ENCODE measurements at places on chromosomes 1 and 21.

DNA sequence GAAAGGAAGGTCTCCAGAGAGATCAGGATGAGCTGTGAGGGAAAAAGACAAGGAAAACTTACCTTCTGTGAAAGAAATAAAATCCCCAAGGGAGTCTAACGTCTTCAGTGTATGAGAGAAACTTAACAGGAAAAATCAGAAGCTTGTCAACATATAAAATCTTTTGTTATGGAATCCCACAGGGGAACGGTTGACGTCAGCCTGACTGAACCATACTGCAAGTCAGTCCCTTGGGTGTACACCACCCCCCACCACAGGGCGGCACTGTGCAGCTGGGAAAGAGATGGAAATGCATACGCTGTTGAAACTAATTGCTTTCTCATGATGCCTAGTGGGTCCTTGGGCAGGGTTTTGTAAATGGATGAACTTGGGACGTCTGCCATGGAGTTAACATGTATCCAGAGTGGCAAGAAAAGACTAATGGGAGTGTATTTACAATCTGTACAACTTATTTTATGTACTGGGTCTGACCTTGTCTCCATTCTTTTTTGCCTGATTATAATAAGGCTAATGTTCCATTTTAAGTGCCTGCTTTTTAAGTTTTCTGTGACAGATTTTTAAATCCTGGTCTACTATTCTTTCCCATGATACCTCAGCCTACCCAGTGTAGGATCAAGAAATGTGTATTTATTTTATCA is 22.7 kb downstream of the UTP25 start:
- no peak for DNase-seq

DNA sequence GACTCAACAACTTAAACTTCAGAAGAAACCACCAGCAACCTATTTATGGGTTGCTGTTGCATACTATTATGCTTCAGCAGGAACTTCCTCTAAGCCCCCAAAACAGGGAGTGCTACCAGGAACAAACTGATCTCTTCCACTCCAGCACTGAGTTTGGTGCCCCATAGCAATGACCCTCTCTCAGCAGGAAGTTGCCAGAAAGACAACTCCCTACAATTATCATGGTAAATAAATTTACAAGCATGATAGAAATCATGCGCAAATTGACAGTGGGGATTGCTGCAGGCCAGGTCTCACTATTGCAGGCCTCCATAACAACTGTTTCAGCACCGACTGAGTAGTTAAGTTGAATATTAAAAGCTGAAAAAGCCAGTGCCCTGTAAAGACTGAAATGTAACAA is 180.6 kb downstream of the PLA2G4A start:
- no peak for DNase-seq

DNA sequence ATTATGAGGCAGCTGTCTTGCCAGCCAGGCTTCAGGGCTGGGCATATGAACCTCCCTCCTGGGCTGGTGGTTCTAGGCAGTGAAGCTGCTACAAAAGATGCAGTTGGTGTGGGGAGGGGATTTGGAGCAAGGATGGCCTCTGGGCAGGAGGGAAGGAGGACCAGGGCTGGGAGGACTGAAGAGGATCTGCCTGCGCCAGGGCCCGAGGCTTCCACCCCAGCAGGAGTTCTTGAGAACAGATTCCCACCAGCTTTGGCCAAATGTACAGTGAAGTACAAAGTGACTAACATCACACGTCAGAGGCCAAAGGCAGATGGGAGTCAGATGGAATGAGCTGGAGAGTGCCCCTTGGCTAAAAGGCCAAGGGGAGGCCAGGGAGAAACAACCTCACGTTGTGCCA is 62.4 kb downstream of the DDX20 start:
- no peak for DNase-seq

DNA sequence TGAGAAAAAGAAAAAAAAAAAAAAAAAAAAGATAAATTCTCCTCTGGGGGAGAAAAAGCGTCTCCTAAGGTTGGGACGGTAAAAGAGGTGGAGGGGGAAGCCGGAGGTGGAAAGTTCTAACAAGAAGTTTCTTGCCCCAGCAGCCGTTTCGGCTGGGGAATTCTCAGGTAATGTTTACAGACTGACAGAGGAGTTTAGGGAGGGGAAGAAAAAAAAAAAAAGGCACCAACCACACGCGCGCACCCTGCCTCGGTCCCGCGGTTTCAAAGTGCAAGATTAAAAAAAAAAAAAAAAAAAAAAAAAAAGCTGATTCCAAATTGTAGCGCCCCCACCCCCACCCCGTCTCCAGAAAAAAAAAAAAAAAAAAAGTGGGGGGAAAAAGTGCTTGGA is 504 bp downstream of the DHRS3 start:
- DNase-seq = peak; percentile 68

DNA sequence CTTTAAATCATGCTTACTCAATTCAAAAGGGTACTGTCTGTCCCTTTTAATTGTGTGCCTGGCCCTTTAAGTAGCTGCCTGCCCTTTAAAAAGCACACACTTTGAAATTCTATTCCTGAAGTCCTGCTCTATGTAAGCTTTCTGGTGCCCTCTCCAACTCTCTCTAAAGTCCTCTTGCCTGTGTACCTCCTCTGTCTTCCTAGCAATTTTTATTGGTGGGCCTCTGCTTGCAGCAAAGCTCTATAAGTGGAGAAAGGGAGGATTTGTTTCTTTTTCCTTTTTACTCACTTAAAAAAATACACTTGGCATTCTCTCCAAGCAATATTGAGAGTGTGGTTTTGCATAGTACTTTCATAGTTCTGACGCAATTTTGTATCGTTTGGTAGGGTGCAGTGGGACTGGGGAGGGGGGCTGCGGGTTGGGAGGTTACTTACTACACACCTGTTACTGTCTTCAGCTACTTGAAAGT is 135.4 kb downstream of the LMO4 start:
- no peak for DNase-seq

DNA sequence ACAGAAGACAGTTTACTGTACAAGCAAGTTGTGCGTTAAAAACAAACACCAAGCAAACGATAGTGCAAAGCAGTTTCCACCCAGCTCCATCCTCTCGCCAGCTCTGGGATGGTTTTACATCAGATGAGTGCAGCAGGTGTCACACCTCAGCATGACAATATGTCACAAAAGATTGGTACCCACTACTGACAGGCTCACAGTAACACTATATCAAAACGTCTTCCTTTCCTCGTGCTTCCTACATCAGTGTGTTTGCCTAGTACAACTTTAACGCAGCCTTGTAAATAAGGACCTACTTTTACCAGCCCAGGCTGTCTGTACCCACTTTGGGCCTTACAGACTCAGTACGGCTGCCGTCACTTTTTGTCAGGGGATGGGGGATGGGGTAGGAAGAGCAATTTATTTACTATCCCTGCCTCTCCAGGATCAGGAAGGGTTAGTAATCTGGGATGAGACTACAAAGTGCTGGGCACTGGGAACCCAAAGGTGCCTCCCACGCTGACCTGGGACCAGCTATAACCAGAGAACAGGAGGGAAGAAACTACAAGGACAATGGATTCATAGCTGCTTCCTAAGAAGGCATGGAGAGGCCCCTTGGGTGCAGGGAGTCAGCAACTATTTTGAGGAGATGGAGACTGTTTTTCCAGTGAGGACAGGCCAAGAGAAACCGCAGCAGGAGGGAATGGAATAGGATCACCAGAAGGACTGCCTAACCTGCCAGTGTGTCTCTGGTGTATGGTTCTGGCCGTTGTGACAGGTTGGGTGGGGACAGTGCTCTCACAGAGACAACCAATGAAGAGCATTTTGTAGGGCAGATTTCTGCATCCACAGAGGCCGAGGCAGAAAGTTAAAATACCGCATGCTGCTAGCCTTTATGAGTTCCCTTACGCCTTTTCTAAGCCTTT is 30.2 kb downstream of the RUNX3 start:
- no peak for DNase-seq

- DNase-seq = no peak
Measured at GRCh38 chr21:39648879-39649278, 36.1 kb downstream of the B3GALT5 start.

DNA sequence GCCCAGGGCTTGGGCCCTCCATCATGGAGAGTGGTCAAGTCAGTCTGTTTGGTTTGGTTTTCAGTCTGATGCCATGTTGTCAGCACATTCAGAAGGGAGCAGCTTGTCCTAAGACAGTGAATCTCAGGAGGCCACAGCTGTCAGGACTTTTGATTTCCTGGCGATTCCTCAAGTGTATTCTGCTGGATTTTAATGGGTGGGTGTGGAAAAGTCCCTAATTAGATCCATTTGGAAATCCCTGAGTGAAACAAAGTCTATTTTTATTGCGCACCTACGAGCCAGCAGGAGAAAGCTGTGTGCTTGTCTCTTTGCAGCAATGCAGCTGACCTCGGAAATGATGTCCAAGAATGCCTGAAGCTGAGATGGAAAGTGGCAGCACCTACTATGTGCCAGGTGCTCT is 21.6 kb upstream of the FHAD1 start:
- no peak for DNase-seq

- no peak for DNase-seq
Measured at GRCh38 chr1:220386494-220387195, 114.4 kb upstream of the RAB3GAP2 start.

DNA sequence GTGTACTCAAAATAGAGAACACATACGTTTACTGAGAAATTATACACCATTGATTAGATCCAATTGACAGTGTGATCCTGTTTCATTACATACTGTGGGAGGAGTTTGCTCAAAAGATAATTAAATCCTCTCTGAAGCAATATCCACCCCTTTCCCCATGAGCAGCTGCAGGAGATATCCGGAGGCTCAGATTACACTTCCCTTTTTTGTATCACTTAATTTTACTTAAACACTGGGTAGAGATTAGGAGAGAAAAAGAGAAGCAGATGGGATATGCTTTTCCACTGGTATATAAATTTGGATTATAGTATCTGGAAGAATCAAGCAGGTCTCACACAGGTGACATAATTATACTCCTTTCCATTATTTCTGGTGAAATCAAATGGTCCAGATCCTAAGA is 333.3 kb upstream of the ZRANB2 start:
- no peak for DNase-seq

- no peak for DNase-seq
Measured at GRCh38 chr1:178434360-178434759, 62.4 kb downstream of the CLEC20A start.

DNA sequence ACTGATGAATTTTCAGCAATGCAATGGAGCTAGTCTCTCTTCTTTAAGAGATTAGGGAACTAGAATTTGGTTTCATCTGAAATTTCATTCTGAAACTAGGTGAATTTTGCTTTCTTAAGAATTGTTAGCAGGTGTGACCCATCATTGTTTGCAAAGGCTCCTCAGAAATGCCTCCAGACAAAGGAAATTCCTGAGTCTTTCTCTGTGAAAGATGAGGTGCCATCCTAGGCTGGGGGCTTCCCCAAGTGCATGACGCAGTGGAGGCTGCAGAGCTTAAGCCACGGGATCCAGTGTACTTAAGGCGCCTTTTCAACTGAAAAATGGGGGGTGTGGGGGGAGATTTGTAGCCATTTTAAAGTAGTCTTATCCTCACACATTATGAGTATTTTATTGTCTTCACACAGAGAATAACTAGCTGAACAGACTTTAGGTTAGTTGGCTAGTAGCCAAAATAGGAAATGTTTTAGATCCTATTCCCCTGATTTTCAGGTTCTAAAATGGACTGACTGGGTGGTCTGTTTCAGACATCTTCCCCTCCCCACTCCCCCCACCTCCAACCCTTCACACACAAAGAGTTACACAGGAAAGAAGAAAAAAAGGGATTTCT is 202.0 kb downstream of the NFIA start:
- DNase-seq = no peak

DNA sequence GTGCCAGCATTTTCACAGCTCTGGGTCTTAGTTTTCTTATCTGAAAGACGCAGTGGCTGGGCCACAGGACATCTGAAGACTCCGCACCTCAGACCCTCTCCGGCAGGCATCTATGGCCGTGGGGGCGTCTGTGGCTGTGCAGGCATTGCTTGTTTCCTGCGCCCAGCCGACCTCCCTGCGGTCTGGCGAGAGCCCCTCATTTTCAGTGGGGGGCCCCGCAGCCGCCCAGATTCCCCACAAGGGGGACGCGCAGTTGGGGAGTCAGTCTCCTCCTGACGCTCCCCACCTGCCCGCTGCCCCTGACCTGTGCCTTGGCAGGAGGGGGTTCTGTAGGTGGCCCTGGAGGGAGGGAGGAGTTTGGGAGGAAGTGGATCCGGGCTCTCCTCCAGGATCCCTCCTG is 3.5 kb upstream of the TFF1 start:
- no peak for DNase-seq

Data from CD4-positive, alpha-beta T cell treated with Interleukin-4 for 4 hours (primary cell).